Transverse colon (tissue), 4 donors: ENCODE measurements at places on chromosomes 6 and 20.
A peak's percentile ranks its signal among the peaks of the same experiment; 100 is the strongest.

DNA sequence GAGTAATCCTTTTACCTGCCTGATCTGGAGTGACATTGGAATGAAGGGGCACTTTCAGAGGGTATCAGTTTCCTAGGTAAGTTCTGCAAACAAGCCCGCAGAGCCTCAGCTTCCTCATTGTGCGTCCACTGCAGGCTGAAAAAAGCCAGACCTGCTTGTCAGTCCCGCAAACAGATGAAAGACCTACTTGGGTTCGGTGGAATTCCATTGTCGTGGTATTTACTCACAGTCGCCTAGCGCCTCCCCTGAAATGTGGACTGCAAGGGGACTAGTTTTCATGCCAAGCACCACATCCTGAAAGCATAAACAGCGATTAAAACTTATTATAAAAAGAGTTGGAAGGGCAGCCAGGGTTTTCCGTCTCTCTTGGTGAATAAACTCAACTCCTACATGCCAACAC is 121.5 kb downstream of the PAX1 start:
- no peak for DNase-seq

- DNase-seq, result peak; percentile 24
Measured at GRCh38 chr6:144262470-144263369, 22.4 kb upstream of the UTRN start.

DNA sequence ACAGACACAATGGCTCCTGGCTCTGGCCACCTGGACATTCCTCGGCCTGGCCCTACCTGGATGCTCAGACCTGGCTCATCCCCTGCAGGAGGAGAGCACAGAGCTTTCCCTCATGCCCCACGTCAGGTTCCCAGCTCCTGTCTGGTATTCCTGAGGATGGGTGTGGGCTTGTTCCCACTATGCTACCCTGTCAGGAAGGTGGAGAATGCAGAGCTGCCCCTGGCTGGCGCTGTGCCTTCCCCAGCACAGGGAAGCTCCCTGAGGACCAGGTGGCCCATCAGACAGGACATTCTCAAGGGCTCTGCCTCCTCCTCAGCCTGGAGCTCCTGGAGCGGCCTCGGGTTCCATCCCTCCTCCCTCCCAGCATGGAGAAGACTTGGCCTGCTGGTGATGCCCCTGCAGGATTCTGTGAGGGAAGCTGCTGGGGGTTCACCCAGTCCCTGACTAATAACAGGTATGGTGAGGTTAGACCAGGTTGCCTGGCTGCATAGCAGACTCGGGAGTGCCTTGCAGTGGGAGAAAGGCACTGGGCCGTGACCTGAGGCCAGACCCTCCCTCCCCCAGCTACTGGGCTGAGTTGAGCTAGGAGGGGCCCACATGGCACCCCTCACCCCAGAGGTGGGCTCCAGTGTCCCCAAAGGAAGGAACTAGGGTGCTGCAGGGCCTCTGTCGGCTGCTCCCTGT is 156.0 kb upstream of the MLN start:
- DNase-seq, result no peak

DNA sequence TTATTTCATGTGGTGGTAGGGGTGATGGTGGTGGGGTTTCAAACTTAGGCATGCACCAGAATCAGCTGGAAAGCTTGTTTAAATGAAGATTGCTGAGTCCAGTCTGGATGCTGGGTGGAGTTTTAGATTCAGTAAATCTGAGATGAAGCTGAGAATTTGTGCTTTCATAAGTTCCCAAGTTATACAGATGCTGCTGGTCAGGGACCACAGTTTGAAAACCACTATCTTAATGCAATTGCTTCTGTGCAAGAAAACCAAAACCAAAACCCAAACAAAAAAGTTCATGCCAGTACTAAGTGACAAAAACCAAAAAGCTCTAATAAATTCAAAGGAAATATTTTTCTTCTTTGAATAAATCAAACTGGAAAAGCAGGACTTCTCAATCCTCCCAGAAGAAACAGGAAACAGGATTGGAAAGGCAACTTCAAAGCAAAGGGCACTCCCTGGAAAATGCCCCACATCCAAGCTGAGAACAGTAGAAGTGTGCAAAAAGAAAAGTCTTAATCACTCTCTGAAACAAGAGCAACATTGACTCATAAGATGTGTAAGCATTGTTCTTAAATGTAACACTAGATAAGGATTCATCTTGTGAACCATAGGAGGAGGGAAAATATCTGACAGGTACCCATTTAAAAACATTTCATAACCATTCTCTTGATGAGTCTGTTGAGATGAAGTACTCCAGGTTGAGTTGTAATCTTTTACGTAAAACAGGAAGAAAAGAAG is 481.5 kb upstream of the HSF2 start:
- no peak for DNase-seq

DNA sequence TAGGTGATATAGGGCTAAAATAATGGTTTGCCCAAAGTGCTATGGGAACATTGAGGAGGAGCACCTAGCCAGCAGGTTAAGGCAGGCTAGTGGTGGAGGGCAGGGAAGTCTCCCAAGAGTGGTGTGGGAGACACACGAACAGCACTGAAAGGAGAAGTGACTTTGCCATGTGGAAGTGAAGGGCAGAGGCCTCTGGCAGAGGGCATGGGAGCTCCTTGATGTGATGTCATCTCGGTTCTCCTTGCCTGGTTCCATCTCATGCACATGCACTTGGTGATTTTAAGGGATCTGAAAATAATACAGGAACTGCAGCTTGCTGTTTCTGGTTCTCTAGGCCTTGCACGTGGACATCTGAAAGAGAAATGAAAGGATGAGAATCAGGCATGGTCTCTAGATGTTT is 4.7 kb upstream of the MAP3K4 start:
- DNase-seq, result no peak

- DNase-seq, result peak; percentile 41
Measured at GRCh38 chr6:163415620-163416556, 1.4 kb downstream of the QKI start.

- DNase-seq, result no peak
Measured at GRCh38 chr20:4167261-4168021, 152.1 kb upstream of the RNF24 start.

- DNase-seq, result no peak
Measured at GRCh38 chr6:142842418-142843261, 102.3 kb downstream of the HIVEP2 start.

- DNase-seq, result peak; percentile 8
Measured at GRCh38 chr6:85015396-85015990, 251.1 kb upstream of the TBX18 start.

DNA sequence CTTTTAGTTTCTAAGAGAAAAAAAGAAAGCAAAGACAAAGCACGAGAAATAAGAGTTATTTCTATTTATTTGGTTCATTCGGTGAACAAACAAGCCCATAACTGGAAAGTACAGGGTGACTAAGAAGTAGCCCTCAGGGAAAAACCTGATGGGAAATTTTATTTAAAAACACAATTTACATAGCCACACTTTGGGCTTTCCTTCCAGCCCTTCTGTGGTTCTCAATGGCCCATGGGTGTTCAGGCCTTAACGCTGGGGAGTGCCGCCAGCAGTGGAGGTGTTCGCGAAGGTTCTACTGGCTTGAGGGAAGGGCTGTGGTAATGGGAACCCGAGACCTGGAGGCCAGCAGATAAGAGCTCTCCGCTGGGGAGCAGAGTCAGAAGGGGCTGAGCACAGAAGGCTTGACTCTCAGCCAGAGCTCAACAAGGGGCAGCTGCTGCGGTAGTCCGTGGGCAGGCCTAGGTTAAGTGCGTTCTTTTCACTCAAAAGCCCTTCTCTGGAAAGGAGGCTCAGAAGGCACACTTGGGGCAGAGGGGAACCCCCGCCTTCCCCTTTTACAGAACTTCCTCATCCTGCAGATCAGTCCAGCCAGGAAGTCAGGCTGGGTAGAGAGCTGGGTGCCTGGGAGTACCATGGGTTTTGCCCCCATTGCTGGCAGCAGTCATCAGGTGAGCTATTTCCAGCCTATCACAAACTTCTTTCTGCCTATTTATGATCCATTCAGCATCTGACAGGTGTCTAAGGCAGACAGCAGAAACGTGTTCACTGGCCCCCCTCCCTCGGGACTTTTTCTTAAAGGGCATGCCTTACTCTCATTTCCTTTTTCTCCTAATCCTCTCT is 8.8 kb upstream of the CD83 start:
- peak; percentile 40 for DNase-seq

- DNase-seq, result peak; percentile 80
Measured at GRCh38 chr20:34515484-34516246, 557 bp upstream of the DYNLRB1 start.

DNA sequence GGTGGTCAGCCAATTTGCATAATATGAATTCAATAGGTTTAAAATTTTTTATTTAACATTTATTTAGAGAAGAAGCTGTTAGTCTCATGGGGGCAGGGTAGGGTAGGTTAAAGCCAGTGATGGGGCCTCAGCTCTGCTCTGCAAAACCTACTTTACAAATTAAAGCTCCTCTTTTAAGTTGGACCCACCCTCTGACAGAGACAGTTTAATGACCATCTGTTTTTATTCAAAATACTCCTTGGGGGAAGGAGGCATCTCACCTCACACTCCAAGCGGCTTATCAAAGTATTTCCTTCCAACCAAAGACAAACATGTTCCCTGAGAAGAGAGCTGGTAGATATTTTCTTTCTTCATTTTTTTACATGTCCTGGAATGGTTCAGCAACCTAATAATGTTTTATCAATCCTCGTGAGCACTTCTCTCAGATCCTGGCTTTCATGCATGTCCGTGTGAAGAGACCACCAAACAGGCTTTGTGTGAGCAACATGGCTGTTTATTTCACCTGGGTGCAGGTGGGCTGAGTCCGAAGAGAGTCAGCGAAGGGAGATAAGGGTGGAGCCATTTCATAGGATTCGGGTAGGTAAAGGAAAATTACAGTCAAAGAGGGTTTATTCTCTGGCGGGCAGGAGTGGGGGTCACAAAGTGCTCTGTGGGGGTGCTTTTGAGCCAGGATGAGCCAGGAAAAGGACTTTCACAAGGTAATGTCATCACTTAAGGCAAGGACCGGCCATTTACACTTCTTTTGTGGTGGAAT is 184.7 kb downstream of the GJA1 start:
- DNase-seq, result no peak

GRCh38 chr6:37238381-37238780 is 19.2 kb upstream of the TBC1D22B start:
- DNase-seq, result no peak

DNA sequence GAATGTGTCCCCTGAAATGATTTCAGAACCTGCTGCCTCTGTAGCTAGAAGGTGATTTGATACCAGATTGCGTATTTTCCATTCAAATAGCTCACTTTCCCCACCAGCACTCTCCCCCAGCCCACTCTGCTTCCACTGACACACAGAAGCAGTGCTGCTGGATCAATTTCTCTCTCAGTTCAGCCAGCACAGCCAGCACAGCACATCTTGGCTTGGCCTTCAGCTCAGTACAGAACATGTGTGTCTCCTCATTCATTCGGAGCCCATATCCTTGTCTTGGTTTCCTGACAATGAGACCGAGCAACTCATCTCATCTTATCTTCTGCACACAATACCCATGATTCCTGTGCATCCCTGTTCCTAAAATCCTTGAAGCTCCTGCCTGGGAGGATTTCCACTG is 33.8 kb upstream of the CD83 start:
- no peak for DNase-seq

- DNase-seq, result peak; percentile 53
Measured at GRCh38 chr6:11921017-11921438, 91.1 kb upstream of the HIVEP1 start.

- no peak for DNase-seq
Measured at GRCh38 chr6:168671863-168672546, 231.0 kb downstream of the SMOC2 start.

DNA sequence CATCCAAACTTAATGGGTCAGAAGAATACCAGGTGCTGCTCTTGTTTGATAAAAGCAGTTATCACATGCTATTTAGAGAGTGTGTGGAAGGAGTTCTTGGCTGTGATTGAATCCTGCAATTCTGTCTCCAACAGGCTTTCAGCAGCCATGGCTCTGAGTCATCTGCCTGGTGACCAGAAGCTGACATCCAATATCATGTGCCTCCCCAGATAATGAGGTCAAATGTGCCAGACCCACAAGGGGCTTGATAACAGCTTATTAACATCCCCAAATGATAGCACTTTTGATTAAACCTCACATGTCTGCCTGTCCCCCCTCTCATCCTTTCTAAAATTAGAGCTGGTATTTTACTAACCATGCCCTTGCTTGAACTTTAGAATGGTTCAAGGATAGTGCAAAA is 175.7 kb upstream of the PLN start:
- no peak for DNase-seq

GRCh38 chr6:79557673-79558467 is 20.6 kb upstream of the LCA5 start:
- no peak for DNase-seq

DNA sequence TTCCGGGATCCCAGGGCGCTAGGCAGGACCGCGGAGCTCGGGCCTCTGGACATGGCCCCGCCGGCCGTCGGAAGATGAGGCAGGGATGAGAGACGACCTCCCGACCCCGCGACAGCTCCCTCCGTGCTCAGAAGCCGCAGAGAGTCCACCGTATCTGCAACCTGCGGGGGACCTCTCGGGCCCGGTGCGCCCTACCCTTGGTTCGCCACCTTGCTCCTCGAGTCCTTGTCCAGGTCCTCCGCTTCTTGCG is 301 bp downstream of the PPP1R3D start:
- DNase-seq, result peak; percentile 46

DNA sequence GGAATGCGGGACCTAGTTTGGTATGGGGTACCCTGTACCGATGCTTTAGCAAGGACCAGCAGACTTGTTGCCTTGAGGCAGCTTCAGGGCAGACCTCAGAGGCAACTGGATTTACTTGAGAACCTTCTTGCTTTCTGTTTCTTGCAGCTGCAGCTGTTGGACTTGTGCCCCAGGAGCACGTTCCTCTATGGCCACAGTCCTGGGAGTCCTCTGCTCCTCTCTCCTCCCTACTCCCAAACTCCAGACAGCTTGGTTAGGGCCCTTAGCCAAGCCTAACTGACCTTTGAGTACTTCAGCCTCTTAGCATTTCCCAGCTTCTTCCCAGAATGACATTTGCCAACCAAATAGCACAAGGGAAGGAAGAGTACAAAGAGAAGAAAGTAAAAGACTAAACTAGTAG is 34.7 kb downstream of the GHRH start:
- peak; percentile 33 for DNase-seq

DNA sequence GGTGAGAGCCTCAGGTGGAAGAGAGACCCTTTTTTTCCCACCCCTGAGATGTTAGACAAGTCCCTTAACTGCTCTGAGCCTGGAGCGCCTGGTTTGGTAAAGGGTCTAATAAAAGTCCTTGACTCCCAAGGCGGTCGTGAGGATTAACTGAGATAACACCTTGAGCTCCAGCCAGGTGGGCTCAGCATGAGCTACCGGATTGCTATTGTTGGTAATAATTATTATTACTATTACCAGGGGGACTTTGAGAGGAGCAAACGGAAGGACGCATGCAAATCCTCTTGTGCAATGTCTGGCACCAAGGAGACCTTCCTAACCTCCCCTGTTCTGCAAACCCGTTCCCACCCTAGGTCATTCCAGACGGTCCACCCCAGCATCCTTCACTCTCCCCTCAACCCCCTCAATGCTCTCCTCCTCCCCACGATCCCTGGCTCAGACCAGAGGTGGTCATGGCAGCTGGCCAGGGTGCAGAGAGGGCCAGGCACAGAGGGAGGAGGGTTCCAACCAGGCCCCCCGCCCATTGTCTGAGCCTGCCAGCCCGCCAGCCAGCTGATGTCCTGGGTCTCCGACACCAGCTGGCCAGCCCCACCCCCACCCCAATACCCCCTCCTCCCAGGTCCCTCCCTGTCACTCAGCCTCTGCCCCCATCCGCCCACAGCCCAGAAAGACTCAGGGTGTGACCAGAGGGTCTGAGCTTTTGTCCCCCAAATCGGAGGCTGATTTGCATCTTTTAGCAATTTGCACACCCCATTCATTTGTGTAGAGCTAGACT is 14.3 kb upstream of the CBFA2T2 start:
- DNase-seq, result peak; percentile 27

- no peak for DNase-seq
Measured at GRCh38 chr6:41371992-41372831, 36.8 kb downstream of the NCR2 start.

GRCh38 chr20:38649275-38649891 is 47.8 kb downstream of the ARHGAP40 start:
- no peak for DNase-seq
